ENCODE measurements at places on chromosomes 4 and X.
A peak's percentile ranks its signal among the peaks of the same experiment; 100 is the strongest.

- DNase-seq, result peak; percentile 92
Measured at GRCh38 chr4:16858275-16858752, 40.1 kb downstream of the LDB2 start.

DNA sequence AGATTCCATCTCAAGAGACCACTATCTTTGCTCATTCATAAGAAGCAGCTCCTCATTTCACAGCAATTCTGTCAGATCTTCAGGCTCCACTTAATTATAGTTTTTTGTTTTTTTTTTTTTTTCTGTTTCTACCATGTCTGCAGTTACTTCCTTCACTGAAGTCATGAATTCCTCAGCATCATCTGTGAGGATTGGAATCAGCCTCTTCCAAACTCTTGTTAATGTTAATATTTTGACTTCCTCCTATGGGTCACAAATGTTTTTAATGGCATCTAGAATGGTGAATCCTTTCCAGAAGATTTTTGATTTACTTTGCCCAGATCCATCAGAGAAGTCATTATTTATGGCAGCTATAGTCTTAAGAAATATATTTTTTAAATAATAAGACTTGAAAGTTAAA is 53.1 kb downstream of the BMP2K start:
- peak; percentile 1 for DNase-seq

DNA sequence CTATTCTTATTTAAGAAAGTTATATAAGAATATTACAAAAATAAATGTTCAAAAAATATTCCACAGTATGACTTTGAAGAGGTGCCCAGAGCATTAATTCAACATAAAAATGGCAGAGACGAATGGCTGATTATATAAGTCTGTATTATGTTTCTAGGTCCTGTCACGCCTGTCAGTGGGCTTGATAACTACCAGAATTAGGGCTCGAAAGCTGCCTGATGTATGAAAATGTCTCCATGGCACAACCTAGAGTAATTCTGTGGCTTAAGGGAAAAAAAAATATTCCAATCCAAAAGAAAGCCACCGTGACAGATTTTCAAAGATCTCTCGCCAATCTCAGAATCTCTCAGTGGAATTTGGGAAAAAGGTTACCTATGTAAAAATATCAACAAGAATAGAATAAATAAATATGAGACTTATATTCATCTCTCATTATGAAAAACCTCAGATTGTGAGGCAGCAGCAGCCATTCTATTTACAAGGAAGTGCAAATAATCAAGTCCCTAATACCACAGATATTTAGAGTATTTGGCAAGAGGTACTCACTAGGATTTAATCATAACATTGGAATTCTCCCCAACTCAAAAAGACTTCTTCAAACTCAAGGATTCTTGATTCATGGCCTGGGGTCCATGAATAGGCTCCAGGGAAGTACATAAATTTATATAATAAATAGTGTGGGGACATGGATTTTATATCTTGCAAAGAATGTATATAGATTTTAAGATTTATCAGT is 489.1 kb upstream of the INTU start:
- DNase-seq, result peak; percentile 47

DNA sequence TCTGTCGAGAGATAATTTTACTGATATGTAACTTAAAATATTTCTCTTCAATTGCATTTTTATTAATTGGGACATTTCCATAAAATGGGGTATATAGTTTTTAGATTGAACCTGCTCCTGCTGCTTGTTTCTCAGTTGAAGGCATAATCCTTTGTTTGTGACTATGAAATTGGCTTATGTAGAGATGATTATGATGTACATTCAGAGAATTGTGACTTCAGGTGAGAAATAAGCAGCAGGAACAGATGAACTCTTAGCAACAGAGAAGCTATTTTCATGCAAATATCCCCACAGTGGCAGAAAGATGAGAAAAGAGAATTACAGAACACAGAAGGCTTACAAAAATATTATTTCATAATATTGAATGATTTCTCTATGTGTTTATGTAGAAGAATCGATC is 1499.5 kb upstream of the ADGRL3 start:
- DNase-seq, result no peak

DNA sequence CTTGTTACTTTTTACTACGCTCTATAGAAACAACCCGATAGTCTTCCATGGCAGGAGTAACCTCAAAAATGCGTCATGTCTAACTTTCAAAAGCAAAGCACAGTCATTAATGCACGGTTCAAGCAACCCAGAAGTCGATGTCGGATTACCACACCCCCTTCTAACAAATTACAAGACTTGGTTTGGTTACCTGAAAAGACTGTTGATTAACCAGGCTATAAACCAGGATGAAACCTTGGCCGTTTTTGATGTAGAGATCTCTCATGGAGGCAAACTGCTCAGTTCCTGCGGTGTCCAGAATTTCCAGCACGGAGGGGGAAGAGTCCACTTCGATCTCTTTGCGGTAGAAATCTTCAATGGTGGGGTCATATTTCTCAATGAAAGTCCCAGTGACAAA is 2.4 kb downstream of the RAP2C start:
- DNase-seq, result peak; percentile 53

DNA sequence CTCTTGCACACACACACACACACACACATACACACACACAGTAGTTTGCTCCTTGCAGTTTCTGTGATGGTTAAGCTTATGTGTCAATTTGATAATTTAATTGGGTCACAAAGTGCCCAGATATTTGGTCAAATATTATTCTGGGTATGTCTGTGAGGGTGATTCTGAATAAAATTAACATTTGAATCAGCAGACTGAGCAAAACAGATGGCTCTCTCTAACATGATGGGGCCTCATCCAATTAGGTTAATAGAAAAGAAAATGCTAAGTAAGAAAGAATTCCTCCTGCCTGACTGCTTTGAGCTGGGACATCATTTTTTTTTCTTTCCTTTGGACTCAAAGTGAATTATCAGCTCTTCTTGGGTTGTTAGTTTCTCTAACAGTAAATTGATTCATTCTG is 191.2 kb upstream of the INTU start:
- no peak for DNase-seq

DNA sequence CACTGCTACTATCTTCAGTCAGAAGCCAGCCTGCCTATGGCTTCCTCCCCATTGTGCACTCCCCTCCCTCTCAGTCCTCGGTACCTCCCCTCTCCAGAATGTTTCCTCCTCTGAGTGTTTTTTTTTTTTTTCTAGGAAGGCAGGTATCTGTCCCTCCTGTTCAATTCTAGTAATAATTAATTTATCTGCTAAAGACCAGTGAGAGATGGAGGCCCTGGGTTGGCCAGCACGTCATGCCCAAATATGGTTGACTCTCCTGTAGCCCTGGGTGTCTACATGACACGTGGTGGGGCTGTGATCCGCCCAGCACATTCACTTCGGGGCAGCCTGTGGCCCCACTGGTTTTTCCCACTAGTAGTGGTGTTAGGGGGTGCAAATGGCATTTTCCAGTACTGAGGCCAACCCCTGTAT is 1.8 kb downstream of the FLNA start:
- DNase-seq, result peak; percentile 38

Measured in ELR (cell line).